ENCODE measurements at places on chromosomes 7 and 10. TPM values are rescaled to one million over a fixed set of nuclear protein-coding genes. Genes with fewer than 3 reads are reported as not detected.

DNA sequence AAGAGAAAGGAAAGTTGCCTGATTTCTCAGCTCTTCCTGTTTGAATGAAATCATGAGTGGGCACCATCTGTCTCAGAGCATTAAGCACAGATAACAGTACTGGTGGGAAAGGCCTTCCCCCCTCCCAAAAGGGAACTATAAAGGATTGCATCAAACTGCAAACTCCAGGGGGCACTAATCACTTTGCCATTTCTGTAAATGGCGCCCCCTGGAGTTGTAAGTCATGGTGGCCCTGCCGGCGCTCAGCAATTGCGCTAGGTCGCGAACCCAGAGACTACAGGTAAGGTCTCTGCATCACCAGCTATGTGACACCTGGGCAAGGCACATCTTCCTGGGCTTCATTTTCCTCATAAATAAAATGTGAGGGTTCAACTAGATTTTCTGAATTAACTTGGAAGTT lies 11.1 kb downstream of the LRRC4 start:
- no peak overlapping the region for H3K4me3 ChIP-seq
- H3K27ac ChIP-seq = no peak overlapping the region
- H3K27me3 ChIP-seq = no peaks in the 10 kb centered on the region
- peak; percentile 89 for DNase-seq

The WNT8B gene
- total RNA-seq = 0.67 TPM

The RSBN1L gene
- 22.1 TPM for total RNA-seq

The POU6F2 gene
- total RNA-seq = 2.0 TPM

- H3K27ac ChIP-seq = no peak overlapping the region
- H3K4me1 ChIP-seq = no peaks in the 10 kb centered on the region
- H3K36me3 ChIP-seq = no peaks in the 10 kb centered on the region
- no peaks in the 10 kb centered on the region for H3K27me3 ChIP-seq
Observed at GRCh38 chr7:116899308-116899707, 36.9 kb downstream of the CAPZA2 start.

DNA sequence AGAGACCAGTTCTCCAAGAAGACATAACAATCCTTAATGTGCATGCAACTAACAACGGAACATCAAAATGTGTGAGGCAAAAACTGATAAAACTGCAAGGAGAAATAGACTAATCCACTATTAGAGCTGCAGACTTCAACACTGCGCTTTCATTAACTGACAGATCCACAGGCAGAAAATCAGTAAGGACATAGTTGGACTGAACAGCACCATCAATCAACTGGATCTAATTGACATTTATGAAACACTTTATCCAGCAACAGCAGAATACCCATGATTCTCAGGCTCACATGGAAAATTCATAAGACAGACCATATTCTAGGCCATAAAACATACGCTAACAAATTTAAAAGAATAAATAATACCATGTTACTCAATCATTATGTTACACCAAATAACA lies 21.6 kb upstream of the ATP6V0A4 start:
- DNase-seq = no peak
- H3K4me1 ChIP-seq = no peaks in the 10 kb centered on the region
- H3K27me3 ChIP-seq = no peaks in the 10 kb centered on the region
- H3K27ac ChIP-seq = no peak overlapping the region

GRCh38 chr10:30207485-30208052 lies 141.5 kb downstream of the MTPAP start:
- no peaks in the 10 kb centered on the region for H3K27me3 ChIP-seq
- DNase-seq = no peak
- H3K4me1 ChIP-seq = no peaks in the 10 kb centered on the region

GRCh38 chr7:132758986-132759385 lies 182.7 kb upstream of the PLXNA4 start:
- no peak overlapping the region for H3K27ac ChIP-seq
- no peaks in the 10 kb centered on the region for H3K27me3 ChIP-seq
- no peaks in the 10 kb centered on the region for H3K4me1 ChIP-seq
